ENCODE measurements at places on chromosomes 6 and 20.
A peak's percentile ranks its signal among the peaks of the same experiment; 100 is the strongest.

- no peak for DNase-seq
Measured at GRCh38 chr6:113450061-113450465, 407.1 kb upstream of the MARCKS start.

GRCh38 chr20:14113416-14113815, 118.1 kb downstream of the MACROD2 start:
- no peak for DNase-seq

- no peak for DNase-seq
Measured at GRCh38 chr6:127328043-127328609, 15.3 kb downstream of the ECHDC1 start.

DNA sequence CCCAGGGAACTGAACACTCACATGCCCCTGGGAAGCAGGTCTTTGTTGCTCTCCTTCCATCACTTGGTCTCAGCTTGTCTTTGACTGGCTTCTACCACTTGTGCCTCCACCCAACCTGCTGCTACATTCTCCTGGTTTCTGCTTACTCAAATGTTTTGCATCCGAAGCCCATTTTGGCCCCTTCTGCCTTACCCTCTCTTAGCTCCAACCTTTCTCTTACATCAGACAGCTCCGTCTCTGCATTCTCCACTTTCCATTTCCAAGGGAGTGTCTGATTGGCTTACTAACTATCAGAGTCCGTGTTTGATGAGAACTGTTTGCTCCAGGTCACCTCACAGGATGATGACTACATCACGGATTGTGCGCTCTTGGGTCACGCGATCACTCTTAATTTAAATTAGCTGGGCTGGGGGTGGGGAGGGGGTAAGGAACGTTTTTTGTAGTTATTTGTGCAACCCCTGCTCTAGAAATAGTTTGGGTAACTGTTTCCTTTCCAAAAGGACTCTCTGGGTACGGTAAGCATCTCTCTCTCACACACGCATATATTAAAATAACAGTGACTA, 844 bp upstream of the ABRACL start:
- peak; percentile 81 for DNase-seq

- no peak for DNase-seq
Measured at GRCh38 chr6:31057426-31058003, 47.2 kb downstream of the MUC22 start.

DNA sequence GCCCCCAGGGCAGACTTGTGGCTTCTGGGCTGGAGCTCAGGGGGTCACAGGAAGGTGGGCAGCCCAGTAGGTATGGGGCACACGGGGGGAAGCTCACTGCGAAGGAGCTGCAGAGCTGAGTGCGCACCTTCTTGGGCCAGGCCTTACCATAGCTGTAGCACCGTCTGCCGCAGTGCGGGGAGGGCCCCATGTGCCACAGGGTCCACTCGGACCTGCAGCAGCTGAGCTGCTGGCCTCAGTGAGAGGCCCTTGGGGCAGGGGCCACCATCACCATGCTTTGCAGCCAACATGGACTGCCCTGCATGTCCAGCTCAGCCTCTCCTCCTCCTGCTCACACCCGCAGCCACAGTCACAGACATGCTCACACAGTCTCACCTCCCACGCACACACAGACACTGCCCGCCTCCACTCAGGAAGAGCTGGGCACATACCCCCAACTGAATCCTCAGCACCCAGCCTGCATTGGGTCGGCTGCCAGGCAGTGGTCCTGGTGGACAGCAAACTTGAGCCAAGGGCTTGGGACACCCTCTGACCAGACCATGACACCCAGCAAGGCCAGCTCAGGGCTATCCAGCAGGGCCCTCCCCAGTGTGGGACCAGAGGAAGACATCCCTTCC, 35.3 kb downstream of the YTHDF1 start:
- no peak for DNase-seq

GRCh38 chr6:163390770-163391169, 23.7 kb upstream of the QKI start:
- DNase-seq: no peak

GRCh38 chr6:87702589-87702945, 534 bp upstream of the AKIRIN2 start:
- DNase-seq: no peak
